ENCODE measurements at places on chromosomes 5 and 9.

GRCh38 chr5:150291388-150292385, 2.1 kb upstream of the CAMK2A start:
- DNase-seq: no peak

DNA sequence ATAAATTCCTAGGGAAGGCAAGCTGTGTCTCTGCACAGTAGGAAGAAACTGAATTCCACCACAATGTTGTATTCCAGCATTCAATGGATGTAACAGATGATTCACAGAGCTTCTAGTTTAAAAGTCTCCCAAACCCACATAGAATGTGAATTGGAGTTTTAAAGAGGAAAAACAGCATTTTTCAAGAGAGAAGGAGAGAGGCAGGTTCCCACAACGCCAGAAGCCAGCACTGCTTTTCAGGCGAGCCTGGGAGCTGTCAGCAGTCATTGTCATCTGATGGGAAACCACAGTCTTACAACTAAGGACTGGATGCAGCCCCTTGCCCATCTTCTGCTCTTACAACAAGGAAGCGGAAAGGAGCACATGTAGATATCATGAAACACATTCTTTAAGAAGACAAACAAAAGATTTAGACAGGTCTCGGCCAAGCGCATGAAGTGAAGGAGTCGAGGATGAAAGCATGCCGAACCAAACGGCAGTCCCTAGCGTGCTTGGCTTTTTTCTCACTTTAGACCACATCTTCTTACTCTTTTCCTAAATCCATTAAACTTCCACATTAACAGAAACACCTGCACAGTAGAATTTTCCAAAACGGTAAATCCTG, 638 bp downstream of the DIRAS2 start:
- no peak for DNase-seq

DNA sequence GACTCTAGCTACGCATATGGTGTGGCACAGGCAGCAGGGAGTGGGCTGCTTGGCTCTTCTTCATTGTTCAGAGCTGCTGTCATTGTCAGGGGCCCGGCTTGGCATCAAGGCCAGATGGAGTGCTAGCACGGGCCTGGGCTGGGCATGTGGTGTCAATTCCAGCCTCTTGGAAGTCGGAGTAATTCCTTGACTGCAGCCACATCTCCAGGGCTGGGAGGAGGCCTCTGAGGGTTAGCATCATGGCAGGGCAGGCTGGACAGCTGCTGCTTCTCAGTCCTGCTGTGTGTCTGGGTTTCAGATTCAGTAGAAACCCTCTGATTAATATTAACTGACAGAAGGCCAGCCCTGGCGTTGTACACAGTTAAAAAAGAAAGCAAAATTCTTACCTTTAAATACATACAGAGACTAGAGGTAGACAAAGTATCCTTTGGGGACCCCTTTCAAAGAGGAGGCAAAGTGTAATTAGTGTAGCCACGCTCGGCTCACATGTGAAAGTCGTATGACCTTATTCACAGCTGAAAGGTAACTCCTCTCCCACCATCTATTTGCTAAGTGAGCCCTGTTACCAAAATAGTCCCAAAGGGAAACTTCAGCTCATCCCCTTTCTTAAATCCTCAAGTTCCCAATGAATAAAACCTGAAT, 126.4 kb downstream of the DOCK2 start:
- no peak for DNase-seq

DNA sequence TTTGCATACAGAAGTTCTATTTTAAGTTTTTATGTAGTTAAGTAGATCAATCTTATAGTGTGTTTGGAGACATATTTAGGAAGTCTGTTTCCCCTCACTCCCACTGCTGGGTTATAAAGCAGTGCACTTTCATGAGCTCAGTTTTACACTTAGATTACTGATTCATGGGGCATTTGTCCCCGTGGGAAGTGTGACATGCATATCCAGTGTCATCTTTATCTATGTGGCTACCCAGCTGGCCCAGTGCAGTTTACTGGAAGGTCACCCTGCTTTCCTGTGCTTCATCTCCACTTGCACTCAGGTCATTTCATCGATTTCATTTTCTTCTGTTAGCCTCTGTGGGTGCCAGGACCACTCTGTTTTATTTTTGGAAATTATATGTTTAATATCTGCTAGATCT, 49.1 kb downstream of the ADCY2 start:
- DNase-seq: no peak

DNA sequence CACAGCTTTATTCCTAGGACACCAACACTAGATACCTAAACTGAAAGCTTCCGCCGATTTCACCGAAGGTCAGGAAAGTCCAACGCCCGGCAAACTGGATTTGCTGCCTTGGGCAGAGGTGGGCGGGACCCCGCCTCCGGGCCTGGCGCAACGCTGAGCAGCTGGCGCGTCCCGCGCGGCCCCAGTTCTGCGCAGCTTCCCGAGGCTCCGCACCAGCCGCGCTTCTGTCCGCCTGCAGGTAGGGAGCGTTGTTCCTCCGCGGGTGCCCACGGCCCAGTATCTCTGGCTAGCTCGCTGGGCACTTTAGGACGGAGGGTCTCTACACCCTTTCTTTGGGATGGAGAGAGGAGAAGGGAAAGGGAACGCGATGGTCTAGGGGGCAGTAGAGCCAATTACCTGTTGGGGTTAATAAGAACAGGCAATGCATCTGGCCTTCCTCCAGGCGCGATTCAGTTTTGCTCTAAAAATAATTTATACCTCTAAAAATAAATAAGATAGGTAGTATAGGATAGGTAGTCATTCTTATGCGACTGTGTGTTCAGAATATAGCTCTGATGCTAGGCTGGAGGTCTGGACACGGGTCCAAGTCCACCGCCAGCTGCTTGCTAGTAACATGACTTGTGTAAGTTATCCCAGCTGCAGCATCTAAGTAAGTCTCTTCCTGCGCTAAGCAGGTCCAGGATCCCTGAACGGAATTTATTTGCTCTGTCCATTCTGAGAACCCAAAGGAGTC, at the start of gene CD274:
Gene CD274, plus strand, starts transcription at position 184 of the 733 bp plus-strand sequence. CDS start 5,572 bp downstream, outside the sequence.
- peak; percentile 97 for DNase-seq

- peak; percentile 63 for DNase-seq
Observed at GRCh38 chr5:102823441-102823874, 68.4 kb downstream of the PAM start.

- DNase-seq: no peak
Observed at GRCh38 chr5:1031306-1031959, 22.8 kb downstream of the NKD2 start.

- DNase-seq: peak; percentile 47
Observed at GRCh38 chr9:19922476-19923118, 133.8 kb upstream of the SLC24A2 start.

- no peak for DNase-seq
Observed at GRCh38 chr5:10323588-10324488, 16.1 kb upstream of the CMBL start.

GRCh38 chr9:114250235-114250568, 72.7 kb upstream of the ORM1 start:
- DNase-seq: no peak

- no peak for DNase-seq
Observed at GRCh38 chr9:12643686-12644085, 49.5 kb upstream of the TYRP1 start.

DNA sequence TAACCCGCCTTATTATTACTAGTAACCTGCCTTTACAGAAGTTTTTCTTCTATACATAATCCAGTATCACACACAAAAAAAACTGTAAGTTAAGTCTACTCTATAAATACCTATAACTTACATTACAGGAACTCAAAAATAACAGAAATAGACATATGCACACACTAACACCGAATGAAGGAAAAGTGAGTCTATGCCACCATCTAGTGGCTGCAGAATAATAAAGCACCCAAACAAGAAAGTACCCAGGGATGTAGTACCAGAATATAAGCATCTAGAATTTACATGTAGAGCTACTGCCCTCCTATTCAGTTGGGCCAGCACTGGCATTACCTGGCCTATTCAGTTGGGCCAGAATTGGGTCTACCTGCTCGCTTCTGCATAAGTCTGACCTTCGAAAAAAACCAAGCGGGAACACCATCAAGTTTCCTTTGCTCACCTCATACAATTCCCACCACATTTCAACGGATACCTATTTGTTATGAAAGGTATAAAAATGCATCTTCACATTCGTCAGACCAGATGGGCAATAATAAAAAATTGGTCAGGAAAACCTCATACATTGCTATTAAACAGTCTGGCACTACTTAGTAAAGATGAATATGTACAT, 4.0 kb upstream of the NIPSNAP3A start:
- peak; percentile 79 for DNase-seq

DNA sequence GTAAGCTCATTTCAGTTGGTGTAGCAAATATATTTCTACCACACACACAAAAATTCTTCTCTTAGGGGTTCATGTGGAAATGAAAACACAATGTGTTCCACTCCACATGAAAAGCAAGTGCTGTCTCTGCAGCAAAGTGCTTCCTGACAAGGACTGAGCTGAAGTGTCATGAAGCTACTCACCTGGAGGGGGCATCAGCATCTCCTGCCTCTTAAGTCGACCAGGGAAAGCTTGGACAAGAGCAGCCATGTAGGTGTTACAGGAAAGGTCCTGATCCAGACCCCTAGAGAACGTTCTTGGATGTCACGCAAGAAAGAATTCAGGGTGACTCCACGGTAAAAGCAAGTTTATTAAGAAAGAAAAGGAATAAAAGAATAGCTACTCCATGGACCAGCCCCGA, 62.8 kb downstream of the SV2C start:
- DNase-seq: peak; percentile 35

DNA sequence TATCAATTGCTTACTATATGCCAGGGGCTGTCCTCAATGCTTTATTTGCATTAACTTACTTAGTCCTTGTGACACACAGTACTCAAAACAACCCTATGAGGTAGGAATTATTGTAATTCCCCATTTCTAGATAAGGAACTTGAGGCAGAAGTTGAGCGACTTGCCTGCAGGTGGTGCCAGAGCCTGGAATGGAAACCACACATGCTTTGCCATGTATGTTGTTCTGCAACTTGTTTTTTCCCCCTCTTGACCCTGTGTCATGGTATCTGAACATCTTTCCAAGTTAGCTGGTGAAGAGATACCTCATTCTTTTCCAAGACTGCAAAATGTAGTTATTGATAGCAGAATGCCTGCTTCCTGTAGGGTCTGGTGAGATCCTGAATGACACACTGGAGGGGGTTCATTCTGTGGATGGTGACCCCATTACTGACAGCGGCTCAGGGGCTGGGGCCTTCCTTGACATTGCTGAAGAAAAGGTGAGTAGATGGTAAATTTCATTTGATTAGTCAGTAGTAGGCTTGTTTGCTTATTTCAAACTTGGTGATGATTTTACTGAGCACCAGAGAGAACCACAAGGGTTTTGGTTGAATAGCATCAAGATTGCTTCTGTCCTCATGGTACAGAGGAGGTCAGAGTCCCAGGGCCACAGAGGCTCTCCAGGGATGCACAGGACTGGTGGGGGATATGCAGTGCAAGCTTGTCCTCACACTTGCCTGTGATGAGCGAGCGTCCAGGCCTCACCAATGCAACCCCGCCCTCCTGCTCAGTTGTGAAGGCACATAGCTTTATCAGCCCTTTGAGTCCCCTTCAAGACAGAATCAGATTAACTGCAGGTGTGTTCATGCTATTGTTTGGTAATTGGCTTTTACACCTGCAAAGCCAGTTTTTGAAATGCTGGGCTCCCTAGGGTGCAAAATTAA, 57.0 kb downstream of the COL15A1 start:
- peak; percentile 38 for DNase-seq

GRCh38 chr9:124284940-124285441, 27.2 kb downstream of the NEK6 start:
- no peak for DNase-seq

- DNase-seq: peak; percentile 55
Observed at GRCh38 chr5:140565024-140565779, 574 bp downstream of the SLC35A4 start.

DNA sequence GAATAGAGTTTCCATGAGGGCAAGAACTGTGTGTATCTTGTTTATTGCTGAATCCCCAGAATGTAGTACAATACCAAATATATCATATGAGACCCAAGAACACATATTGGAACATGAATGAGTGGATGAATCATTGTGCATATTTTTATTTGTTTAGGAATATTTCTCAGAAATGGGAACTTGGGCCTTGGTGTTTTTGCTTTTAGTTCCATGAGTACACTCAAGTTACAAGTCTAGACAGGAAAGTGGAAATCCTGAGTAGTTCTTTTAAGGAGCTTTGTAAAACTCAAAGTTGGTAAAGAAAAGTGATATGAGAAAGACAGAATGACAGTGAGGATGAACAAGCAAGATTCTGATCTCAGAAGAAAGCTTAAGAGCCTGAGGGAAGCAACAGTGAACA, 647.0 kb downstream of the EFNA5 start:
- no peak for DNase-seq

DNA sequence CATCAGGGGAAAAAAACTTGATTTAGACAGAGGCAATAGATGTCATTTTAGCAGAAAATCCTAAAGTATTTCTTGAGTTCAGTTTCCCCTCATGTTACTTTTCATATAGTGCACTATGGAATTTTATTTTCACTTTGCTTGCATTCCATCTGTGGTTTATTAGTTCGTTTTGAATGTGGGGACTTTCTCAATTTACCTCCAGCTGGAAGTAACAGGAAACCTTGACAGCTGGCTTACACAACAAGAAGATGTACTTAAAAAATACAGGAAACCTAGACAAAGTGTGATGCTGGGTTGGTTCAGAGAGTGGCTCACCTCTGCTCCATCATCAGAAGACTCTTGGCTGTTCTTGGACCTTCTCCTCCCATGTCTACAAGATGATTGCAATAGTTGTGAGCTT, 567.0 kb downstream of the CETN3 start:
- DNase-seq: no peak

GRCh38 chr9:38344566-38345324, 47.8 kb upstream of the ALDH1B1 start:
- no peak for DNase-seq

- DNase-seq: peak; percentile 38
Observed at GRCh38 chr9:124146031-124146561, 111.7 kb upstream of the NEK6 start.

GRCh38 chr9:96317335-96317980, 15.5 kb upstream of the HSD17B3 start:
- peak; percentile 69 for DNase-seq

- no peak for DNase-seq
Observed at GRCh38 chr5:144003636-144004035, 166.8 kb downstream of the YIPF5 start.

DNA sequence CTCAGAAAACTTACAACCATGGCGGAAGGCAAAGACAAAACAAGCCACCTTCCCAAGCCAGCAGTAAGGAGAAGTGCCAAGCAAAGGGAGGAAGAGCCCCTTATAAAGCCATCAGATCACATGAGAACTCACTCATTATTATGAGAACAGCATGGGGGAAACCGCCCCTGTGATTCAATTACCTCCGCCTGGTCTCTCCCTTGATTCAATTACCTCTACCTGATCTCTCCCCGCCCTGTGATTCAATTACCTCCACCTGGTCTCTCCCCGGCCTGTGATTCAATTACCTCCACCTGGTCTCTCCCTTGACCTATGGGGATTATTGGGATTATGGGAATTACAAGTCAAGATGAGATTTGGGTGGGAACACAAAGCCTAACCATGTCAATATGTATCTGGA, 467.3 kb upstream of the FTMT start:
- no peak for DNase-seq

- no peak for DNase-seq
Observed at GRCh38 chr5:66178799-66179198, 34.7 kb downstream of the SREK1 start.

DNA sequence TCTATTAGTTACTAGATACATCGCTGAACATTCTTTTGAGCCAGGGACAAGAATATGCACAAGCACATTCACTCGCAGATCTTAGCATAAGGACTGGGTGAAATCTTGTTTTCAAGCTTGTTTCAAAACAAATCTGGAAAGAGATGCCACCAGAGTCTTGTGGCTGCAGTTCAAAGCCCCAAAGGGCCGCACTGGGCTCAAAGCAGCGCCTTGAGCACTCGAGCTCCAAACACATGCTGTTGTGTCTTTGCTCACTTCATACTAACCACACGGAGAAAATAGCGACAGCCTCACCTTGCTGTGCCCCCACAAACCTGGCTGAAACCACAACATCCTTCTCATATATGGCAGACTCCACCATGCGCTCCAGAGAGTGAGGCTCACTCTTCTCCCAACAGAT, 34.2 kb upstream of the IL7R start:
- no peak for DNase-seq

Data from dermis microvascular lymphatic vessel endothelial cell (primary cell).